NCI-H2081 (cell line): ENCODE measurements at places on chromosomes 6 and 20.

GRCh38 chr6:155426408-155426945, 29.2 kb downstream of the NOX3 start:
- no peak for DNase-seq

- peak; percentile 68 for DNase-seq
Observed at GRCh38 chr6:153172815-153173214, 41.7 kb upstream of the RGS17 start.

GRCh38 chr20:59813948-59814839, 119.2 kb downstream of the SYCP2 start:
- DNase-seq = no peak

- DNase-seq = no peak
Observed at GRCh38 chr6:106082735-106083398, 3.3 kb upstream of the PRDM1 start.

- DNase-seq = no peak
Observed at GRCh38 chr20:39108746-39109145, 146.6 kb downstream of the DHX35 start.

- DNase-seq = no peak
Observed at GRCh38 chr20:62049342-62050165, 16.1 kb downstream of the TAF4 start.

DNA sequence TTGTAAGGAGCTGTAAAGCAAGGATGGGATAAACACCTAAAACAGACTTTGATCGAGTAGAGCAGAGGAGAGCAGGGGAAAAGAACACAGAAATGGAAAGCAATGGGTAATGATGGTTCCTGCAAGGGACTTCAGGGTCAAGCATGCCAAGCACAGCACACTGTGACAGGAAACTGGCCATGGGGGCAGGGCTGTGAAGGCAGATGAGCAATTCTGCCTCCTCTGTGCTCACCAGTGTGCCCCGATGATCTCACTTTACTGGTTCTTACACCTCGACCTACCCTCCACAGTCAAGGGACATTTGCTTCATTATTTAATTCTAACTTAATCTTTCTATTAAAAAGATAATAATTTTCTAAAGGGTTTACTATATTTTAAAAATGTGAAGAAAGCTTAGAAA, 21.6 kb upstream of the MYB start:
- no peak for DNase-seq

GRCh38 chr6:160930547-160931377, 60.8 kb upstream of the MAP3K4 start:
- DNase-seq = peak; percentile 10

DNA sequence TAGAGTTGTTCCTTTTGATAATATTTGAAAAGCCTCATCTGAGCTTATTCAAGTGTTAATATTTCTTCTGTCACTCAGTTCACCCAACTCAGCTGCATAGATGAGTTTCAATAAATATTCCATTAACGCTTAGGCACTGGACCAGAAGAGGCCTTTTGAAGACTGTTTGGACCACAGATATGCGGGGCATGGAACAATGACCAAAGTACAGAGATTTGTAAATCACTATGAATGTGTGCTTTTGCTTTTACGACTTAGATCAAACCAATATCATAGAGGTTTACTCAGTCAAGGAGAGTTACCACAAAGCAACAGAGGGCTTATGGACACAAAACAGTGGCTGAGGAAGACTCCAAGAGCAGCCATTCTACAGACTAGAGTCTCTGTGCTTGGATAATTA, 99.9 kb downstream of the RTN4IP1 start:
- DNase-seq = no peak

DNA sequence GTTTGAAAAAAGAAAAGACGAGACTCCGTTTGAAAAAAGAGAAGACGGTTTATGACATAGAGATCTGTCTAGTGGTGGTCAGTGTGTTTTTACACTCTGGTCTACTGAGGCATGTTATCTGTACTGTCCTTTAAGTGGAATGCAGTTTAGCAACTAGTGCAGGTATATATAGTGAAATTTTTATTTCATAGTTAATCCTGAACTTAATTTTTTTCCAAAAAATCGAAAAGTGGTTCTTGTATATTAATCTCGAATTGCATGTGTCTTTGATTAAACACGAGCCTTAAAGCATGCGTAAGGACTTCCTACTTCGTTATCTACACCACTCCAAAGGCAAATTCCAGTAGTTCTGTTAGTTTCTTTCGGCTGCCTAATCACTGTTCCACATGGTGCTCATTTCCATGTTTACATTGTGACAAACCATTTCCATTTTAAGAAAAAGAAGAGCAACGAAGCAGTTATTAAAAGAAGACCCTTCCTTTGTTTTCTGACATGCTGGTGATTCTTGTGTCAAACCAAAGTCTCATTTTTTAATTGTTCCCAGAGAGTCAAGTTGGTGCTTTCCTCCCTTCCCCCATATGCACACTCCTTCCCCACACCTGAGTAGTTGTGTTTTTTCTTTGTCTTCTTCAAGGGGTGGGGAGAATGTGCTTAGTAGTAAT, 2.3 kb downstream of the SNX9 start:
- DNase-seq = no peak

DNA sequence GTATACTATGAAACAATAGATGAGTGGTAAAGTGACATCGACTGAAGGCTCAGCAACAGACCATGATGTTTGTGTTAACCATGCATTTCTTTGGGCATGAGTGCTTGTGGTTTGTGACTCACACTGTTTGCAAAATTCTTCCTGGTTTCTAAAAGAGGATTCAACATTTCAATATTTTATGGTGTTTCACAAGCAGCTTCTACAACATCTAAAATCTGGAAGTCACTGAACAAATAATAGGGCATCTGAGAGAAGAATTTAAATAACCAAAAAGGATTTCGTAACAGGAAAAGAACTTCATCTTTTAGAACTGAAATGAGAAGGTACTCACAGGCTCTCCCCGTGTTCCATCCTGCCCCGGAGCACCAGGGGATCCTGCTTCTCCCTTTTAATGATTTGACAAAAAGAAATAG, 146.2 kb downstream of the COL21A1 start:
- DNase-seq = no peak

GRCh38 chr20:50317116-50317515, 126.5 kb downstream of the CEBPB start:
- no peak for DNase-seq

GRCh38 chr6:97841763-97842162, 558.7 kb upstream of the MMS22L start:
- DNase-seq = no peak

GRCh38 chr6:25112322-25112773, 166.8 kb upstream of the CARMIL1 start:
- DNase-seq = peak; percentile 61

GRCh38 chr6:15504581-15505350, 158.1 kb downstream of the DTNBP1 start:
- DNase-seq = peak; percentile 77

GRCh38 chr6:27809939-27810767, 102.0 kb downstream of the OR2B2 start:
- DNase-seq = peak; percentile 85

GRCh38 chr6:151060096-151060765, 179.5 kb upstream of the AKAP12 start:
- DNase-seq = no peak

- DNase-seq = no peak
Observed at GRCh38 chr20:3121271-3121911, 36.9 kb upstream of the AVP start.

- no peak for DNase-seq
Observed at GRCh38 chr6:19934996-19935591, 97.9 kb downstream of the ID4 start.

DNA sequence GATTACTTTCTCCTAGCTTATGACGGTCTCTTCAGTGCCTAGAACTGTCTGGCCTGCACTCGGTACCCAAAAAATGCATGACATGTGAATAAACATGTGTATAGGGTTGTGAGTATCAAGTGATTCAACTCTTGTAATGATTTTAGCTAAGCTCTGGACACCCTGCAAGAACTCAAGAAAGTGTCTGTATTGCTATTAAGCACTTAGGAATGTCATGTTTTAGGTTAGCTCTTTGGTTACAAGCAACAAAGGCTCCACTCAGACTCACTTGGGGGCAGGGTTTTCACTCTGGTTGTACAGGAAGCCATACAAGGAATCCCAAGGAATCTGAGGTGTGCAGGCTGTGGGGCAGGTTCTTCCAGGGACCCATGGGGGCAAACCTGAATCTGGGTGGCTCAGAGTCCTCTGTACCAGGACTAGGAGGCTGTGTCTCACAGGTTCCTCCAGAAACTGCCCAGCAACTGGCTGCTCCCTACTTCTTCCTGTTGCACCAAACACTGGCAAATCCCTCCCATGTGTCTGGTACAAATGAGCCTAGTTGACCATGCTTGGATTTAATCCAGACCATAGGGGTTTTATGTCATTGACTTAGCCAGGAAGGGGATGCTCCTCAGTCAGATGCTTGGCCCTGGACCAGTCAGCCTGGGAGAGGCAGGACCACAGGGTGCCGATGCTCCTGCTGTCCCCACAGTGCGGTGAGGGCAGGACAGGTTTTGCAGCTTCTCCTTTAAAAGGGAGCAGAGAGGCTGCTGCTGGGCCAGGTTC, 77.9 kb upstream of the CDH4 start:
- DNase-seq = no peak

- DNase-seq = no peak
Observed at GRCh38 chr20:63268671-63269439, 3.8 kb upstream of the ARFGAP1 start.

- no peak for DNase-seq
Observed at GRCh38 chr6:25769983-25770382, 15.4 kb downstream of the SLC17A4 start.

GRCh38 chr6:32583527-32583898, 6.1 kb downstream of the HLA-DRB1 start:
- no peak for DNase-seq

DNA sequence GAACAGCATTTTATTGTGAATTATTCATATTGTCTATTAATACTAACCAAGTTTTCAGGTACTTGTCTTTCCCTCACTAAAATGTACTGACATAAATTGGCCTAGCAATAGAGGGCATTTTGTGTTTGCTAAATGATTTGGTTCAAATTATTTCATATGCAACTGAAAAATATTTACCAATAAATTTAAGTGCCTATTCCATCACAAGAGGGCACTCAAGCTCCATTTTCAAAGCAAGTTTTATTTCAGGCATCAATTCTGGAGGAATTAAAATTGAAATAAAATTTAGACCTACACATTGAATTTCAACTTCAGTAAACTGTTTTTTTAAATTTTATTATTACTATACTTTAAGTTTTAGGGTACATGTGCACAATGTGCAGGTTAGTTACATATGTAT, 114.3 kb upstream of the SYNCRIP start:
- DNase-seq = peak; percentile 14

DNA sequence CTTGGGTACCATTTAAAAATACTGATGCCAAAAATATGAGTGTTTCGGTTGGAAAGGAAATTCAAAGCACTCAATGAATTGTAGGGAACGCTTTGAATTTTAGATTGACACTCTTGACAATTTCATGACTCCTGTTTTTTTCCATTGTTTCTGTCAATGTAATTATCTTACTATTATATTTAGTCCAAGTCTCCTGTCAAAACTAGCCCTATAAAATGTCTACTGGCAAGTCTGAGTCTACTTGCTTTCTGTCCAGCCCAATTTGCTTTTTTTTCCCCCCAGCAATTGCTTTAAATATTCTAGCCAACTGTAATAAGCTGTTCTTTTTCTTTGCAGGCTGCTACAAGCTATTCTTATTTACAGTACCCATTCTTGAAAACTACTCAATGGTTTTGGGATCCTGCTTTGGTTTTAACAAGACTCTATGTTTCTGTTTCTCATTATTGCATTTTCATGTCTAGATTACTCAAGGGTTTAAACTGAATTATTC, 1103.9 kb upstream of the GJE1 start:
- DNase-seq = no peak

- DNase-seq = no peak
Observed at GRCh38 chr6:28553986-28554881, 28.6 kb downstream of the GPX5 start.

DNA sequence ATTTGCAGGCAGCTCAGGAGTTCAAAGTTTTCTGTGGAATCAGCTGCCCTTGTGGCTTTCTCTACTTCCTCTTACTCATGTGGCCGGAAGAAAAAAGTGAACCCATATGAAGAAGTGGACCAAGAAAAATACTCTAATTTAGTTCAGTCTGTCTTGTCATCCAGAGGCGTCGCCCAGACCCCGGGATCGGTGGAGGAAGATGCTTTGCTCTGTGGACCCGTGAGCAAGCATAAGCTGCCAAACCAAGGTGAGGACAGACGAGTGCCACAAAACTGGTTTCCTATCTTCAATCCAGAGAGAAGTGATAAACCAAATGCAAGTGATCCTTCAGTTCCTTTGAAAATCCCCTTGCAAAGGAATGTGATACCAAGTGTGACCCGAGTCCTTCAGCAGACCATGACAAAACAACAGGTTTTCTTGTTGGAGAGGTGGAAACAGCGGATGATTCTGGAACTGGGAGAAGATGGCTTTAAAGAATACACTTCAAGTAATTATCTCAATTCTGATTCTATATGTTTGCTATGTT, 1.1 kb downstream of the MGME1 start:
- DNase-seq = no peak

DNA sequence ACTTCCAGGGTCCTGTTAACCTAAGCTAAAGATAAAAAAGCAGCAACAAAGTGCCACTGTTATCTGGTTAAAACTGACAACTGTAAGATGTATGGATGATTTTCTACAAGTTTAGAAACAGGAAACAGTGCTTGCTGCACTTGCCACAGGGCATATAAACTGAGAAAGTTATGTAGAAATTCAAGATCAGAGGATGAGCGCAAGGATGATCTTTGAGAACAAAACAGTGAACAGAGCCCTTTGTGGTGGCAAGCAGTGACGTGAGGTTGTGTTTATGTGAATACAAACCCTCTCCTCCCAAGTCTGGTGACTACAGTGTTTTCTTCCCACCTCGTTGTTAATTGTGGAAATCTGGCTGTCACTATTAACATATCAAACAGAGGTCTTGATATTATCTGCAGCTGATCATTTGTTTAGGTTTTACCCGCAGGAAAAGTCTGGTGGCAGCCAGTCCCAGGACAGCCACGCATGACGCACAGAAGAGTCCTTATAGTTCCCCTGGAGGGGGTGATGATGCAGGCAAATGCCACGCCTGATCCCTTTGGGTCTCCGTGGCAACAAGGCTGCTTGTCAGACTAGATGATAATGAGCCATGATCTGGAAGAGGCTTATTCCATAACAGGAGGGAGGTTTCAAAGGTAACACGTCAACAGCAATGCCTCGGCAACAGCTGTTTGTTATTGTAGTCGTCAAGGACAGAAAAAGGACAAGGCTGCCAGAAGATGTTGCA, 43.1 kb upstream of the TNFAIP3 start:
- no peak for DNase-seq

GRCh38 chr6:142669471-142670351, 275.3 kb downstream of the HIVEP2 start:
- no peak for DNase-seq

- DNase-seq = peak; percentile 41
Observed at GRCh38 chr6:139291813-139292619, at the start of gene TXLNB. TXLNB (minus strand) TSS chr6:139291998; CDS start chr6:139288899, 3,099 bp downstream.

DNA sequence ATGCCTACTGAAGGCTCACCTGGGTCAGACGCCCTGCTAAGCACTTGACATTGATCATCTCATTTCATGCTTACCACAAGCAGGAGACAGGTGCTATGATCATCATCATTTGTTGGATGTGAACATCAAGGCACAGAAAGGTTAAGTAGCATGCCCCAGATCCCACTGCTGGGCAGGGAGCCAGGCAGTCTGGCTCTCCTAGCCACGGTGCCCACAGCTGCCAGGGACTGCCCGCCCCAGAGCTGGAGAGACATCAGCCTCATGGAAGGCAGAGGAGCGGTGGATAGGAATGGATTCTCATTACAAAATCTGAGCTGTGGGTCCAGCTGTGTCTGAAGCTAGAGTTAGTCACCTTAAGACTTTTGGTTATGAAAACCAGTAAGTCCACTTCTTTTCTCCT, 3.6 kb downstream of the SULF2 start:
- DNase-seq = no peak
